ENCODE measurements at places on chromosomes 4 and X. TPM values are rescaled to one million over a fixed set of nuclear protein-coding genes. Genes with fewer than 3 reads are reported as not detected.

DNA sequence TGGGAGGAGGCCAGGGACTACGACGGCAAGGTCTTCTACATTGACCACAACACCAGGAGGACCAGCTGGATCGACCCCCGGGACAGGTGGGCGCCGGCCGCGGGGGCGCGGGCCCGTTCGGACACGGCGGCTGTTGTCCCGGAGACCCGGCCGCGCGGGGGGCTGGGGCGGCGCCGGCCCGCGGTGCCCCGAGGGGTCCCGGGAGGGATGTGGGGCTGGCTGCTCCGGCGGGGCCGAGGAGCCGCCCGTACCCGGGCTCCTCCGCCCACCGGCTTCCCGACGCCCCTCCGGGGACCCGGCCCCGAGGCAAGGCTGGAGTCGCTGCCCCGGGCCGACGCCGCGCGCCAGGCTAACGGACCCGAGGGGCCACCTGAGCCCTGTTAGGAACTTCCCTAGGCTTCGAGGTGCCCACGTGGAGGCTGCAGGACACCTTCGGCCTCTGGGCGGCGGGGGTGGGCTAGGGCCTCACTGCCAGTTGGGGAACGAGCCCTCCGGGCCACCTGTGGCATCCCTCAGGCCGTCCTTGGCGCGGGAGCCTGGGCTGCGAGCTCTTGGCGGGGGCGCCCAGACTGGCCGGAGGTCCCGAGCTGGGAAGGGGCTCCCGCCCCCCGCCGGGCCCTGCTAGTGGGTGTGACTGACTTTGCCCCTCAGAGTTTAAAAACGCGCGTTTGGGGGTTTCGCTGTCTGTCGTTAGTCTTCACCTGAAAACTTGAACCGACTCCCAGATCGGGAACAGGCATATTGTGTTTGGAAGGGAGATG, 660 bp downstream of the WWC2 start:
- peak; percentile 64 for DNase-seq

- no peak for DNase-seq
Observed at GRCh38 chrX:69143530-69143929, 21.7 kb downstream of the PJA1 start.

DNA sequence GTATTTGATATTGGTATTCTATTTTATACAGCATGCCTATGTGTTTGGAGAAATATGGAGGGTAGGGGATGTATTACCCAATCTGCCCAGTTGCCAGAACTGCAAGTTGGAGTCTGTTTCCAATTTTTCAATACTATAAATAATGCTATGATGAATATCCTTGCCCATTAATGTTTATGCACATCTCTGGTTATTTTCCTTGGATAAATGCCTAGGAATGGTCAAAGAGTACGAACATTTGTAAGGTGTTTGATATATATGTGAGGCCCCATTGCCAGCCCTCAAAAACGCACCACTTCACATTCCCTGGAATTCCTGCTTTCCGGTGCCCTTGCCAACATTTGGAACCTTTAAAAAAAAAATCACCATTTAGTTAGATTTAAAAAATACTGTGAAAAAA, 34.3 kb downstream of the CLDN34 start:
- no peak for DNase-seq

GRCh38 chr4:118954246-118954645, 65.6 kb downstream of the SYNPO2 start:
- DNase-seq: peak; percentile 22

GRCh38 chr4:138833974-138834373, 181.6 kb upstream of the NOCT start:
- DNase-seq: no peak

- DNase-seq: no peak
Observed at GRCh38 chr4:34157547-34157946, 2086.8 kb downstream of the ARAP2 start.

DNA sequence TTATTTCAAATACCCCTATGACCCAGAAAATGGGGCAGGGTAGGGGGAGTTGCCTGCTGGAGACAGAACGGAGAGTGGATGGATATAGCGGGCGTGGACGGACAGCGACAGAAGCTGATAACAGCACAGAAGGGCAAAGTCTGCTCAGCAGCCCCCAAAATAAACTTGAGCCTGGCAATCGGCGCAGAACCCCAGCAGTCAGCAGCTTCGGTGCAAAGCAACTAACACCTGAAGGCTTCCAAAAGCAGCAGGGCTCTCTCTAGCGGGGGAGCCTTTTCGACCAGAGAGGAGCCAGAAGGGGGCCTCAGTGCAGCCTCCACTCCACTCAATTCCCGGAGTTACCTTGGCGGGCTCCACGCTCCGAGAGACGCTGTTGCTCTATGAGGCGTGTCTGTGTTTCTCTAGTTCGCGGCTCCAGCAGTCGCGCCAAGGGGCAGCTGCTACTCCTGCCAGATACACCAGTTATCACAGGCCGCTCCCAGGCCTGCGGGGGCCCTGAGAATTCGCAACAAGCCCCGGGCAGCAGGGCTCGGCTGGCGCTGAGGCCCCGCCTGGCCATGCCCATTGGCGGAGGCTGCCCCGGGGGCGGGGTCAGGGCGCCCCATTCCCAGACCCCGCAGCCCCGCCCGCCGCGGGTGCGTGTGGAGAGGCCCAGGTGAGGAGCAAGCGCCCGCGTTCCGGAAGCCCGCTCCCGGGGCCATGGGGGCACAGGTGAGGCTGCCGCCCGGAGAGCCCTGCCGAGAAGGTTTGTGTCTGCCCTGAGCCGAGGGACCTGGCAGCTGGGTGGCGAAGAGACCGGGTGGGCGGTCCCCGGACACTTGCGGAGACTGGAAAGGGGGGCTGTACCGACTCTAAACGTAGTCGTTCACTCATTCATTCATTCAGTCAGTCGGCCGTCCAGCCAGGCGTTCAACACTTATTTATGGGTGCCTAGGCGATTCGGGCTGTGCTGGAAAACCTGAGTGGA, at the start of the genes CNGA1 and NIPAL1:
TSS of gene CNGA1 (minus strand) at position 541 of the 967 bp plus-strand sequence. CDS start 63,992 bp downstream, outside the sequence.
TSS of gene NIPAL1 (plus strand) at position 632 of the 967 bp plus-strand sequence. CDS start at position 700, 68 bp downstream.
- peak; percentile 88 for DNase-seq

DNA sequence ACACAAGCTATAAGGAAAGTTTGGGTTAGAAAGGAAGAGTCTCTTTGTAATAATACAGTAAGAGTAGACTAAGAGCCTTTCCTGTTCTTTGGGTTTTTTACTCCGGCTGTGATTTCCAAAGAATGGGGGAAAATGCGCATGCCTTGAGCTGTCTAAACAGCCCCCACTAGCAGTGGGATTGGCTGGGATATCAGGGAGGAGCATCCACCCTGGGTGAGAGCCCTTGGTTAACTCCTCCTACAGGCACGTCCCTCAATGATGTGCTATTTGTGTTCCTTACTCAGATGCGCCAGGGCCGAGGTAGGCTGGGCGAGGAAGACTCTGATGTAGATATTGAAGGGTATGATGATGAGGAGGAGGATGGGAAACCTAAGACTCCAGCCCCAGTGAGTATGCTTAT, 74.0 kb upstream of the OGT start:
- DNase-seq: no peak

DNA sequence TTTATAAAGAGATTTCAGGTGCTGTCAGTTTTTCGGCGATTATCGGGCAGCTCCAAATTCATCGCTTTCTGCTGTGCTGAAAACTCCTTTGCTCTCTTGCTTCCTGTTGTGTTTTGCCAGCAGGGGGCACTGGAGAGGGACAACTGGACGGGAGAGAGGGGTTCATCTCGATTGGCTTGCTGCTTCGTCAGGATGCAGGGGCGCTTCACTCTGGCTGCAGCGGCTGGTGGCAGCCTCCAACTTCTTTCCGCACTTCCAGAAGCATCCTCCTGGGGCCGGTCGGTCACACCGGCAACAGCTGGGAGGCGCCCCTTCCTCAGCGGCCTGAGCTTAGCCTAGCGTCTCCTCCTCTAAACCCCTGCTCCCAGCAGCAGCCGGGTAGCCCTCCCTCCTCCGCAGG, 29.5 kb downstream of the MSL3 start:
- peak; percentile 70 for DNase-seq

Gene TMSB15C
- total RNA-seq: 1.5 TPM

Gene HAUS7
- 28.1 TPM for total RNA-seq

Gene NLRP2B
- total RNA-seq: not detected

Gene CSAG3
- not detected for total RNA-seq

Gene CDS1
- 18.8 TPM for total RNA-seq

Gene FSTL5
- total RNA-seq: not detected

Measured in kidney (tissue), 22 donors.